ENCODE measurements at places on chromosomes 11 and 22. TPM values are rescaled to one million over a fixed set of nuclear protein-coding genes. Genes with fewer than 3 reads are reported as not detected.
A peak's percentile ranks its signal among the peaks of the same experiment; 100 is the strongest.

- H3K4me1 ChIP-seq = no peaks in the 10 kb centered on the region
- no peak overlapping the region for H3K4me3 ChIP-seq
Observed at GRCh38 chr22:25953276-25953675, 211.3 kb downstream of the MYO18B start.

- no peaks in the 10 kb centered on the region for H3K4me1 ChIP-seq
- no peaks in the 10 kb centered on the region for H3K27me3 ChIP-seq
- DNase-seq = peak; percentile 48
- no peak overlapping the region for H3K4me3 ChIP-seq
- no peak overlapping the region for H3K27ac ChIP-seq
- H3K36me3 ChIP-seq = peaks cover 5% of the 10 kb centered on the region
Observed at GRCh38 chr22:20750461-20751184, 23.3 kb upstream of the SERPIND1 start.

DNA sequence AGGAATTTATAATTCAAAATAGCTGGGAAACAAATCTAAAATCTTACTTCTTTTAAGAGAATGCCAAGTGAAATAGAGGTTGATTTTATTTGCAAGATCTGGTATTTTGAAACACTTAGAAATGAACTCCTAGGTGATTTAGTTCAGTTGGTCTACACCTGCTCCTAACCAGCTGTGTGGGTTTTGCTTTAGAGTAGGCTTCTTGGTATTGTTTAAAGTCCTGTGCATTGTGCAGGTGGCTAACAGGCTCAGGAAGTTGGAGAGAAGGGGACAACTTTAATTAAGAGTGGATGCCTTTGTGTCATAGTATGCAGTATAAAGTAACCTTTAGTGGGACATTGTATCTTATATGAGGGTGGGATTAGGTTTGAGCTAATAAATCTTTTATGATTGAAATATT lies 4.1 kb upstream of the RAG2 start:
- H3K27me3 ChIP-seq = no peaks in the 10 kb centered on the region
- H3K27ac ChIP-seq = no peak overlapping the region
- H3K4me3 ChIP-seq = no peak overlapping the region
- no peak for DNase-seq
- no peaks in the 10 kb centered on the region for H3K36me3 ChIP-seq

Gene UNC93B1
- total RNA-seq = 2.4 TPM

- peak overlapping the region; percentile 39 for H3K4me3 ChIP-seq
- peak; percentile 42 for DNase-seq
- H3K4me1 ChIP-seq = no peaks in the 10 kb centered on the region
- no peaks in the 10 kb centered on the region for H3K36me3 ChIP-seq
- H3K27ac ChIP-seq = no peak overlapping the region
Observed at GRCh38 chr11:18706330-18707243, 8.0 kb downstream of the TMEM86A start.

- no peak overlapping the region for H3K4me3 ChIP-seq
- peak; percentile 61 for DNase-seq
- peak overlapping the region; percentile 71 for H3K27ac ChIP-seq
Observed at GRCh38 chr11:76768088-76768908, 14.9 kb upstream of the TSKU start.

DNA sequence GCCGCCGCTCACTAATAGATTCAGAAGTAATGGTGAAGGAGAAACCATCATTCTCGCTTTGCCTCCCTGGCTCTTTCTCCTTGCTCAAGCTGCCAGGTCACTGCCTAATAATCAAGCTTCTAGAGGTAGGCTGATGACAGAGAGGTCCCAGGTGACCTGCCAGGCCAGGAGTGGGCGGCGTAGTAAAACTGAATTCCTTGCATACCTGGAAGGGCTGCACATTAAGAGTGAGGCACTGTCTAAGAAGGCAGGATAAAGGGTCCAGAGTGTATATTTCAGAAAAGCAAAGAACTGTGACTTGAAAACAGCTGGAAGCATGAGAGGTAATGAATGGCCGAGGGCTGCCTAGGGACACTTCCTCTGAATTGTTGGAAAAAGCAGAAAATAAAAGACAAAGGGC lies 4.1 kb downstream of the SYT13 start:
- no peaks in the 10 kb centered on the region for H3K36me3 ChIP-seq
- peaks cover 10% of the 10 kb centered on the region for H3K4me1 ChIP-seq
- no peak for DNase-seq
- no peak overlapping the region for H3K4me3 ChIP-seq

DNA sequence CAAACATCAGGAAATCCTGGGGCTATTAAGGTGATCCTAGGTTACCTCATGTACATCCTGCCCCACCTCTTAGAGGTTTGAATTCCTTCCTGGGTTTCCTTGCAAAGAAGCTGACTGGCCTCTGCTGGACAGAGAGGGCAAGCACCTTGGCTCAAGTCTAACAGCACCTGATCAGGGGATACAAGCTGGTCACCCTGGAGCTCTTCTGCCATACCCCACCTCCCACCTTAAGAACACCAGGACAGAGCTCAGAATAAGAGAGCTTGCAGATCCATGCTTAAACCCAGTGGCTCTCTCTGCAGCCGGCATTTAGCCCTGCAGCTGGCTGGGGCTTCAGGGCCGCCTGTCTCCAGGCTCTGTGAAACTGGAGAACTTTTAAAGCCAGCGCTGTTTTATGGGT lies 386.6 kb upstream of the NARS2 start:
- no peaks in the 10 kb centered on the region for H3K4me1 ChIP-seq
- no peak overlapping the region for H3K4me3 ChIP-seq
- H3K36me3 ChIP-seq = no peaks in the 10 kb centered on the region
- no peak overlapping the region for H3K27ac ChIP-seq
- peak; percentile 15 for DNase-seq

- H3K4me3 ChIP-seq = no peak overlapping the region
- no peaks in the 10 kb centered on the region for H3K4me1 ChIP-seq
- H3K36me3 ChIP-seq = no peaks in the 10 kb centered on the region
- H3K27me3 ChIP-seq = no peaks in the 10 kb centered on the region
- no peak for DNase-seq
Observed at GRCh38 chr11:130825983-130826382, 90.3 kb downstream of the SNX19 start.

Data from A673 (cell line).